Sigmoid colon (tissue), 7 donors: ENCODE measurements at places on chromosomes 13 and 19.
A peak's percentile ranks its signal among the peaks of the same experiment; 100 is the strongest.

DNA sequence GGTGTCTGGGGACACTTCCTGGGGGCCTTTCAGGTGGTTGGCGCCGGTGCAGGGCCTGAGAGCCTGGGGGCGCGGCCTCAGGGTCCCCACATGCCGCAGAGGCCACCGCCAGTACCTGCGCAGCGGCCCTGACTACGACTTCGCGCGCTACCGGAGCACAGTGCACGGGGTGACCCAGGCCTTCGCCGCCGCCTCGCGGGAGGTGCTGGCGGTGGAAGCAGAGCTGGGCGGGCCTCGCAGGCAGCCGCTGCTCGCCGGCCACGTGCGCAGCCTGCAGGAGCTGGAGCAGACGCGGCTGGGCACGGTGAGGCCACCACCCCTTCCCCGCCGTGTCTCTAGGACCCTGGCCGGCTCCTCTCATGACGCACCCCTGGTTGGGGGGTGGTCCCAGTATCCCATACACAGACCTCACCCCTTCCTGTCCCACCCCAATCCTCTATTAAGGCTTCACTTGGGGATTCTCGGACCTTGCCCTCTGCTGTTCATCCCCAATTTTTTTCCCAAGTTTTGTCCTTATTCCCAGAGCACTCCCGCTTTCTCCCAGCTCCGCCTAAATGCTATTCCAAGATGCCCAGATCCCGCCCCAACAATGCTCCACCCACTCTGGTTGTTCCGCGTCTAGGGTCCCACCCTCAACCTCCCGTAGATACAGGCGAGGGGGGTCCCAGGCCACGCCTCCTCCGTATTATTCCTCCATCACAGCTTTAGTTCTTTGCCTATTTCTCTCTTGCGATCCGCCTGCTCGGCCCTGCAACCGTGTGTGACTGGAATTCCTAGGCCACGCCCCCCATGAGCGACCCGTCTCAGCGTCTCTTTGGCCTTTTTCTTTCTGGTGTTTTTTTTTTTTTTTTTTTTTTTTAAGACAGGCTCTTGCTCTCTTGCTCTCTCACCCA lies 1.0 kb downstream of the REX1BD start:
- peak; percentile 85 for DNase-seq

DNA sequence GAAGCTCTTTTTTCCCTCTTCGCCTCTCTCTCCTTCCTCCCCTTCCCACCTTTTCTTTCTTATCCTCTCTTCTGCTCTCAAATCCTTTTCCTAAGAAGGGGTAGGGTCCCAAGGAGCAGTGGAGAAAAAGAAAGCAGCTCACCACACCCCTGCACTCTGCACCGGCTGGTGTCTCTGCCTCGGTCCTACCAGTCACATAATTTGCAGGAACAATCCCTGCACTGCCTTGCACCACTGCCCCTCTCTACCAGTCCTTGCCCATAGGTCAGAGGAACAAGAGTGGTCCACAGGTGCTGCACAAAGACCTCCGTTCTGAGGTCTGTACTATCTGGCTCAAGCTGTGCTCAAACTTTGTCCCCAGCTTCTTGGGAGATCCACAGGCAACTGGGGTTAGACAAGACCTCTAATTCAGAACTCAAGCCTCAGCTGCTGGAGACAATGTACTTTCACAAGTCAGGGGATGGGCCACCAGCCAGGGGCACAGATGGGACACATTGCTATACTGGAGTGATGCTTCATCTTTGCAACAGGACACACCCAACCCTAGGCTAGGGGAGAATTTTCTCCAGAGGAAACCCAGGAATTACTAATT lies 125.4 kb upstream of the ZNF507 start:
- no peak for DNase-seq

GRCh38 chr13:112956571-112957294 lies 12.3 kb upstream of the MCF2L start:
- no peak for DNase-seq

DNA sequence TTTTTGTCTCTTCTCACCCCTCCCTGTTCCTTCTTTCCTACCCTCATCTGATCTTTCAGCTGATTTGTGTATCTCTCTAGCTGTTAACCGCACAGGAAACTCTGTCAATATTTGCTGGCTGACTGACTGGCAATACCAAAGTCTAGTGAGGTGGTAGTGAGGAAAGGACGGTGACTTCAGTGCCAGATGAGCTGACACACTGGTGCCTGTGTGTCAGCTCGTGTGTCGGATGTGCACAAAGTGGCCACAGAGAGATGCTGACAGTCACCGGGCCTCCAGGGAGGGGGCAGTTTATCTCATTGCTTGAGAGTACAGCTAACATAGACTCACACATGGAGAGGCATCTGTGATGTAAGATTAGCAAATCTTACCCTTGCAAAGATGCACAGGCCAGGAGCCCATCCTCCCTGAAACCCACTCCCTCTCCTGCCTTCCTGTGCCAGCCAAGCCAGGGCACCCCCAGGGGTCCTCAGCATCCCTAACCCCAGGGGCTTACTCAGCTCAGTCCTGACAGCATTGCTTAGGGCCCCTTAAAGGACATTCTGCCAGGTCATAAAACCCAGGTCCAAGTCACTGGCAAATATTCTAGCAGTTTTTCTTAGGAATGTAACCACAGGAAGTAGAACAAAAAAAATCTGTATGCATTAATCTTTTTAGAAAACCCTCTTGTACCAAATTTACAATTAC lies 80.2 kb downstream of the SHISA2 start:
- no peak for DNase-seq

- no peak for DNase-seq
Observed at GRCh38 chr13:53782488-53782961, 753.9 kb downstream of the OLFM4 start.

DNA sequence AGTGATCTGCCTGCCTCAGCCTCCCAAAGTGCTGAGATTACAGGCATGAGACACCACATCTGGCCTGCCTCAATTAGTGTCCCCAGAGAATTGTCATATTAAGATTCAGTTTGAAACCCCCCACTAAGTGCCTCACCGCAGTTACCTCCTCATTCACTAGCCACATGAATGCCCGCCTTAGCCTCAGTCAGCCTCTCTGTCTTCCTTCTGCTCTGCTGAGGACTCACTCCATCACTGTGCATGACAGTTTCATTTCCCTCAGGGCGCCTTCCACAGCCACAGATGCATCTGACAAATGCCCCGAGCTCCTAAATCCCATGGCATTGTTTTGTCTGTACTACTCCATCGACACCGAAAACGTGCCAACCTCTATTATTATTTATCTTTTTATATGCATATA lies 23.3 kb downstream of the MIPEP start:
- DNase-seq = no peak

- no peak for DNase-seq
Observed at GRCh38 chr13:95516492-95516891, 36.0 kb upstream of the CLDN10 start.

- DNase-seq = peak; percentile 68
Observed at GRCh38 chr13:112325920-112326645, 50.1 kb upstream of the SPACA7 start.

- DNase-seq = no peak
Observed at GRCh38 chr19:34057155-34057554, 115.1 kb upstream of the LSM14A start.

GRCh38 chr13:42852136-42852535 lies 70.8 kb downstream of the FAM216B start:
- DNase-seq = no peak

GRCh38 chr19:32373585-32374295 lies 28.3 kb downstream of the ZNF507 start:
- no peak for DNase-seq

DNA sequence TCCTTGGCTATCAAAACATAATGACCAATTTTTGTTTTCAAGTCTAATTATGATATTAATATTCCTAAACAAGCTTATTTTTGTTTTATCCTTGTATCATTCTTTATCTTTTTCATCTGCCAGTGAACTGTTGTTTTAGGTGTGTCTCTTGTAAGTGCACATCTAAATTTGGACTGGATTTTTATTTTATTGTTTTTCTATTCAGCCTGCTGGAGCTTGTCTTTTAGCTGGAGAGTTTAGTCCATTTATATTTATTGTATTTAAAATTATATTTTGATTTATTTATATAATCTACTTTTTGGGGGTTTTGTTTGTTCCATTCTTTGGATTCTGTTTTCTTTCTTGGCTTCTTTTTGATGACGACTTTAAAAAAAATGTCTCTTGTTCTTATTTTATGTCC lies 159.0 kb downstream of the PCCA start:
- DNase-seq = no peak

- no peak for DNase-seq
Observed at GRCh38 chr13:49300276-49300675, 52.6 kb downstream of the CDADC1 start.

- DNase-seq = no peak
Observed at GRCh38 chr19:33098055-33098534, 17.1 kb downstream of the GPATCH1 start.

GRCh38 chr13:59416561-59416960 lies 747.2 kb downstream of the DIAPH3 start:
- DNase-seq = no peak

GRCh38 chr13:48896312-48896711 lies 79.4 kb upstream of the FNDC3A start:
- DNase-seq = no peak

- DNase-seq = no peak
Observed at GRCh38 chr13:74210693-74211393, 76.6 kb upstream of the KLF12 start.

DNA sequence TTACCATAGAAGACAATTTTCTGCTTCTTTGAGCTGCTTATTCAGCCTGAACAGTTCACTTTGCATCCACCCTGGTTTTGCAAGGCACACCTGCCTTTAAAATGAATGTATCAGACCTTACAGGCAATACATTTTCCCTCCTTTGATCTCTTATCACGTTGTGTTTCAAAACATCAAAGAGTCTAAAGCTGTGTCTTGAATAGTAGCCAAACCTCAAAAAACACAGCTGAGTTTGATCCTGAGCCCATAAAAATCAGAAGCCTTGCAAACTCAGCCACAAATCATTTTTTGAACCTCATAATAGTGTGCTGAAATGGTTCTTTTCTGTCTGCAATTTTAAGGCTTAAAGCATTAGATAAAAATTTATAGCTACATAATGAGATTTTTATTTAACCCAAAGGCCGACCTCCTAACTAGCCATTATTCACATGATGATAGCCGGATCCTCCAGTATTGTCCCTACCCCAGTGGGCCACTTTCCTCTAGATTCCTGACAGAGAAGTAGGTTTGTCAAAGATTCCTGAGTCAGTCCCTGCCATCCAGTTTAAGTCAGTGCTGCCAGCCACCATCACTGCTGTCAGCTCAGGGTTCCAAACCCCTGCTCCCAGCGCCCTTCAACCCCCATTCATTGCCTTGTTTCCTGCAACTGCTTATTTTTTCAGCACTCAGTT lies 71.8 kb downstream of the CAB39L start:
- no peak for DNase-seq

- no peak for DNase-seq
Observed at GRCh38 chr19:24029941-24030636, 56.9 kb upstream of the ZNF254 start.
